Melanocyte of skin (primary cell): ENCODE measurements at places on chromosomes 6 and 20. TPM values are rescaled to one million over a fixed set of nuclear protein-coding genes. Genes with fewer than 3 reads are reported as not detected.

Gene FHL5
- total RNA-seq, result not detected in 2 replicates

Gene PLCB1
- under 0.01 and 1.2 TPM in 2 replicates for total RNA-seq

Gene COL12A1
- 6.2 and 24.4 TPM in 2 replicates for total RNA-seq

Gene ZBP1
- total RNA-seq, result not detected in 2 replicates

Gene OOEP
- not detected in 2 replicates for total RNA-seq

Gene CLIC5
- not detected in 2 replicates for total RNA-seq

Gene EYA4
- total RNA-seq, result 0.36 TPM in 1 of 2 replicates, not detected in the other

Gene ROS1
- under 0.01 TPM in 1 of 2 replicates, not detected in the other for total RNA-seq

Gene PNPLA1
- total RNA-seq, result not detected in 2 replicates

Gene ASIP
- not detected in 2 replicates for total RNA-seq

Gene RAB32
- total RNA-seq, result 245 and 297 TPM in 2 replicates

Gene ZSCAN26
- total RNA-seq, result 8.7 and 12.3 TPM in 2 replicates

Gene RAB23
- 11.0 and 15.3 TPM in 2 replicates for total RNA-seq

Gene MATN4
- not detected in 2 replicates for total RNA-seq

Gene CDYL
- 74.7 and 84.0 TPM in 2 replicates for total RNA-seq

Gene RRAGD
- 32.3 and 57.4 TPM in 2 replicates for total RNA-seq

Gene LCA5
- 1.9 and 2.0 TPM in 2 replicates for total RNA-seq

Gene KHDRBS2
- total RNA-seq, result not detected in 2 replicates

Gene PDE10A
- total RNA-seq, result 285 and 410 TPM in 2 replicates

Gene RSPH4A
- 0.34 and 0.36 TPM in 2 replicates for total RNA-seq
